ENCODE measurements at places on chromosomes 2 and 18.

- DNase-seq = no peak
Measured at GRCh38 chr2:121276341-121276740, 8.7 kb downstream of the TFCP2L1 start.

DNA sequence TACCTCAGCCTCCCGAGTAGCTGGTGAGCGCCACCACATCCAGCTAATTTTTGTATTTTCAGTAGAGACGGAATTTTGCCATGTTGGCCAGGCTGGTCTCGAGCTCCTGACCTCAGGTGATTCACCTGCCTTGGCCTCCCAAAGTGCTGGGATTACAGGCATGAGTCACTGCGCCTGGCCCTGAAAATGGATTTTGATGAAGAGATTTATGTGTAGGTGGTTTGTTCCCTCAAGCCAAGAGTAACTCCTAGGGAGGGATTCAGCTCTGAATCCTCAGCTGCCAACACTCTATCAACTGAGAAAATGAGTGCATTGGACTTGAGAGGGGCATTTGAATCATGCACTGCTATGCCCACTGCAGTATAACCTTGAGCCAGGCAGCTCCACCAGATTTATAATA lies 17.5 kb upstream of the LIPG start:
- DNase-seq = no peak

- peak; percentile 30 for DNase-seq
Measured at GRCh38 chr2:42359965-42360483, 993 bp downstream of the COX7A2L start.

GRCh38 chr2:85071096-85071495 lies 62.1 kb upstream of the TCF7L1 start:
- no peak for DNase-seq

- DNase-seq = no peak
Measured at GRCh38 chr2:134253804-134254203, at the start of gene MGAT5. Gene MGAT5, plus strand, starts transcription at chr2:134254072. Its CDS starts 332 bp downstream, at chr2:134254404.

GRCh38 chr18:8673256-8674209 lies 31.8 kb upstream of the MTCL1 start:
- no peak for DNase-seq

Measured in COLO829 (cell line).